ENCODE measurements at places on chromosomes 3 and 15.

DNA sequence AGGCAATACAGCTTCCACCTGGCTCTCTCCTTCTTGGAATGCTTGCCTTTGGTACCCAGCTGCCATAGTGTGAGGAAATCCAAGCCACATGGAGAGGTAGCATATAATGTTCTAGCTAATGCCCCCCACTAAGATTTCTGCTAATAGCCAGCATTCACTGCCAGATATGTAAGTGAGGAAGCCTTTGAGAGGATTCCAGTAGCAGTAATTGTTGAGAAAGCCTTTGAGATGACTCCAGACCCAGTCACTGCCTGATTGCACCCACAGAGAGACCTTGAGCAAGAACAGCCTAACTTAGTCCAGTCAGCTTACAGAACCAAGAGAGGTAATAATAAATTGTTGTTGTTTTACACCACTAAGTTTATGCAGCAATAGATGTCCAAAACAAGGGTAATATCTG lies 63.1 kb downstream of the STRIT1 start:
- peak; percentile 42 for DNase-seq

DNA sequence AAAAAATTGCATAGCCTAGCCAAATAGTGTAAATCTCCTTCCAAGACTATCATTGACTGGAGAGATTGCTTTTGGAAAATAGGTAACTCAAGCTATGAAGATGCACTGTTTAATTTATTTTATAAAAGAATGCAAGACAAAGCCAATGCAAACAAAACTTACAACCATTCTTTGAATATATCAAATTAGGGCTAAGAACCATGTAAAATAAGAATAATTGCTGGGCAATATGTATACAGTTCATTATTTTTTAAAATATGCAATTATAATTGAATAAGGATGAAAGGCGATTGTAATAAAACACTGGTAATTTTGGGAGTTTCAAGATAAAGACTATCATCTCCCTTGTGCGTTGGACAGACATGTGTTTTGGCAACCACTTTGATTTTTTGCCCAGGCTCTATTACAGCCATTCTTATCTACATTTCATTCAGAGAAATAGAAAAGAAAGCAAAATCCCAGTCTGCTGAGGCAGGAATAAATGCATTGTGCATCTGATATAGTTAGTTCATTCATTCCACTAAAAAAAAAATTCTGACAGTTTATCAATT lies 242.3 kb upstream of the ROBO1 start:
- no peak for DNase-seq

- DNase-seq = no peak
Observed at GRCh38 chr3:7659079-7659478, 798.2 kb downstream of the GRM7 start.

DNA sequence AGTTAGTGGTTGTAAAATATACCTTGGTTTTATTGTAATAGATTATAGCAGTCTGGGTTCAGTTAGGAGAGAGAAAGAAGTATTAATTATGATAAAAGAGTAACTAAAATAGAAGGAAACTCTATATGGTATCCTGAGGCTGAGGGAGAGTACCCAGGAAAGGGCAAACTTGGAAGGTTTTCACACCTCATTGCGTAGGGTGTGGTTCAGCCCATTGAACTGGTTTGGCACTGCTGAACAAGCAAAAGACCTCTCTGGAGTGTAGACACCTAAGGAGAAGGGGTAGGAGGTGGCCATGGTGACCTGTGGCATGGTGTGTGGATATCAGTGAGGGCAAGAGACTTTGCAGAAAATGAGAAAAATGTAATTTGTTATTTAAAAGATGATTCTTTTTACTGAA lies 63.5 kb downstream of the STT3B start:
- no peak for DNase-seq

- peak; percentile 66 for DNase-seq
Observed at GRCh38 chr3:194503081-194503531, 16.3 kb upstream of the ATP13A3 start.

DNA sequence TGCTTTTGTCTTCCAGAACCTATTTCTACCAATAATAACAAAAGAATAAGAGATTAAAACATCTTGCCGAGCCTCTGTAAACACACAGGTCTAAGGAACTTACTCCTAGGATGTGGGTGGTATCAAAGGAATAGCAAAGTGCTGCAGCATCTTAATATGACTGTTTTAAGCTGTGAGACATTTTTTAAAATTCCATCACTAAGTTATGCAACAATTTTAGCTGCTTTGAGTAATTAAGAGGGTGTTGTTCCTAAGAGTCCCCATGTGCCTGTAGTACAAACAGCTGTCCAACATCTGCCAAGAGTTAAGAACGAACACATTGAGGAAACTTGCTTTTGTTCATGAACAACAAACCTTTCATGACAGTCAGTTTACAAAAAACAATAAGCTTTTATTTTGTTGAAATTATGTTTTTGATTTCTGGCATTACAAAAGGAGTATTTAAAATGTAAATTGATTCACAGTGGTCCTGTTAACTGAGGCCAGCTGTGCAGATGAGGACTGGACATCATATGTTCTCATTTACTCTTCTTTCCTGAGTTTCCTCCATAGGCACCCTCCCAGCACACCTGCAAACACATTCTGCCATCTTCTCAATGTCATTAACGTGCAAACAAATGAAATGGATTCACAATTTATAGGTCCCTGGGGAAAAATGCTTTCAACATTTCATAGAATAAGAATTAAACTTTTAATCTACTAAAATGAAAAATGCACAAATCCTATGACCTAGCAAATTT lies 337.3 kb upstream of the ARHGEF26 start:
- no peak for DNase-seq

- no peak for DNase-seq
Observed at GRCh38 chr3:46318207-46318927, 35.5 kb upstream of the CCR2 start.

GRCh38 chr3:188385295-188385694 lies 231.3 kb downstream of the LPP start:
- DNase-seq = peak; percentile 58

DNA sequence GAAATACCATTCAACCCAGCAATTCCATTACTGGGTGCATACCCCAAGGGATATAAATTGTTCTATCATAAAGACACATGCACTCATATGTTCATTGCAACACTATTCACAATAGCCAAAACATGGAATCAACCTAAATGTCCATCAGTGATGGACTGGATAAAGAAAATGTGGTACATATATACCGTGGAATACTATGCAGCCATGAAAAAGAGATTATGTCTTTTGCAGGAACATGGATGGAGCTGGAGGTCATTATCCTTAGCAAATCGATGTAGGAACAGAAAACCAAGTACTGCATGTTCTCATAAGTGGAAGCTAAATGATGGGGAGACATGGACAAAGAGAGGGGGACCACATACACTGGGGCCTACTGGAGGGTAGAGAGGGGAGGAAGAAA lies 5.5 kb upstream of the MYRIP start:
- no peak for DNase-seq

DNA sequence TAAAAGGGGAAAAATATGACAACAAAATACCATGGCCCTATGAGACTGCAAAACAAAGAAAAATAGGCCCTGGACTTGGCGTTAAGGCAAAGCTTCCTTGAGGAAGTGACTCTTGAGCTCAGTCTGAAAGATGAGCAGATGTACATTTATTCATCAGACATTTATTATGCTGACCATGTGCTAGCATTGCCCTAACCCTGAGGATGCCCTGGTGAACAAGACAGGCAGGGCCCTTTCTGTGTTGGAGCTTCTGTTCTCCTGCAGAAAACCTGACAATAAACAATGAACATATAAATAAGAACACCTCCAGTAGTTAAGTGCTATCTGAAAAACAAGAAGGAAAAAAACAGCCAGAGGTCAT lies 12.4 kb downstream of the TF start:
- no peak for DNase-seq

DNA sequence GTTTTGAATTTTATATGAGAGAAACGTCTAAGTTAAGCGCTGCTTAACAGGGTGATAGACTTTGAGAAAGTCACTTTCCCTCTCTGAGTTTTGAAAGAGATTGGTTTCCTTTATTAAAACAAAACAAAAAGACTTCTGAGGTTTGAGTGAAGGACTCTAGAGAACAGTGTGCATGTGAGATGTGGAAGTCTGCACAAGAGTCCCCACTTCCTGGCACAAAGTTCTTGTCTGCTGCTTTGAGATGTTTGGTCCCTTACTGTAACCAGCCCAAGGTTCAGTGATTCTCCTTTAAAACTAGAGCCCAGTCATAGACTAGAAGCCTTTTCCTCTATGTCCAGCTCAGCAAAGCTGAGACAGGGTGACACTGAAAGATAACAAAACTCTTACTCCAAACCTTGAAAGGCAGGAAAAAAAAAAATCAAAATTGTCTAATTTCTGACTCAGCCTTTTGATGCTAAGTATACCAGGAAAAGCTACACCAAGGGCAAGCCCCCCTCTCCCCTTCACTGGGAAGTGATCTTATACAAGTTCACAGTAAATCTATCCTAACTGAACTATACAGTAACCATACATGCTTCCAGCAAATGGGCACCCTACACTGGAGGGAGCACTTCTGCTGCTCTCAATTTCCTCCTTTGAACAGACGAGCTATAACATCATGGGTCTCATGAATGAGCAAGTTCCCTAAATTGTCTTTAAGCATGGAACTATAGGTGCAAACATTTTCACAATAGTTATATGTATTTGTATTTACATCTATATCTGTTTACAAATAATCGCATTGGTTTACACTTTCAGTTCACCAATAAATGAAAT lies 2.3 kb downstream of the POPDC2 start:
- no peak for DNase-seq

DNA sequence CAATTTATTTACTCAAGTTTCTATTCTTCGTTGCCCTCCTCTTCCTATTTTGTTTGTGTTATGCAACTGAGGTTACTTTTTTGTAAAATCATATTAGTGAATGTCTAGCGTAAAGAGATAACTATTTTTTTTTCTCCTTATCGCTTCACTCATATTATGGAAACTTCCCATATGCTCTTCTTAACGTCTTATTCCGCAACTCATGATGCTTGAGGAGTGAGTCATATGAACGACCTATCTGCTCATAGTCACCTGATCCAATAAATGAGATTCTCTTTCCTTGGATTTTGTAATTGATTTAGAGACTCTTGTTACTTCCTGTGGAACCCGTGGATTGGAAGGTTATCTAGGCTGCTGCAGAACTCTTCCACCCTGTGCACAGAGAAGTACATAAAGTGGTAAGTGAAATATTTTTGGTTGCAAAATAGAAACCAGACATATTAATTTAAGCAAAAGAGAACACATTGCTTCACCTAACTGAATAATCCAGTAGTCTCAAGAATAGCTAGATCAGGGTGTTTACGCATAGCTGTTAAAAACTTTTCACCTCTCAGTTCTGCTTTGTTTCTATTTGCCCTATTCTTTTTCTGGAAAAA lies 719.3 kb upstream of the SGO1 start:
- DNase-seq = no peak

DNA sequence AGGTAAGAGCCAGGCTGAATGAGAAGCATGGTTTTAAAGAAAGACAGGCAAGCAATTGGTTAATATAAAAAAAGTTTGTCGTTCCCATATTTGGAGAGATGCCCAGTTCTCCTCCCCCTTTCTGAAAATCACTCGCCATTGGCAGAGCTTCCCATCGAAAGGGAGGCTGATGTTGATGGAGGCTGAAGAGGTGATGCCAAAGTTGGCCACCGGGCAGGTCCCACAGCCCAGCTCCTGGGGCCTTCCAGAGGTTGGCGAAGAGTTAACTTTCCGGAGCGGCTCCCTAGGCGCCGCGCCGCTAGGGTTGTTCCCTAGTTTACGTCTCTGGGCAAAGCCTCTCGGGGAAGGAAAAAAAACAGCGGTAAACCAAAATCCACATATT lies 793 bp downstream of the PCOLCE2 start:
- DNase-seq = peak; percentile 34

GRCh38 chr15:52178765-52179164 lies 12.4 kb downstream of the GNB5 start:
- peak; percentile 16 for DNase-seq

DNA sequence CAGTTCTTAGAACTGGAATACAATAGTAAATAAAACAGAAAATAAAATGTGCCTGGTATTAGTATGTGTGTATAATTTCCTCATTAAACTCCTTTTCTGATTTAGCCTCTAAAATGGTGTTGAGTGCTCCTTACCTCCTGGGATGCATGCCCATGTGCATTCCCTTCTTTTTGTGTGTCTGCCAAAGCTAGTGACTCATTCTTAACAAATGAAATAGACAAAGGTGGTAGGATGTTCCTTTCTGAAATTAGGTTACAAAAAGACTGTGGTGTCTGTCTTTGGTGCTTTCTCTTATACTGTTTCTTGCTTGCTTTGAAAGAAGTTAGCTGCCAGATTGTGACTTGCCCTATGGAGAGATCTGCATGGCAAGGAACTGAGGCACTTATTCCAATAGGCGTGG lies 623.7 kb downstream of the GRM7 start:
- no peak for DNase-seq

All from EH (cell line).